AG08395 (cell line): ENCODE measurements at places on chromosomes 7 and 10.

GRCh38 chr10:119818889-119819270 is 53.8 kb downstream of the MCMBP start:
- no peak for DNase-seq

- peak; percentile 97 for DNase-seq
Observed at GRCh38 chr10:97543025-97543546, 29.5 kb upstream of the ANKRD2 start.

DNA sequence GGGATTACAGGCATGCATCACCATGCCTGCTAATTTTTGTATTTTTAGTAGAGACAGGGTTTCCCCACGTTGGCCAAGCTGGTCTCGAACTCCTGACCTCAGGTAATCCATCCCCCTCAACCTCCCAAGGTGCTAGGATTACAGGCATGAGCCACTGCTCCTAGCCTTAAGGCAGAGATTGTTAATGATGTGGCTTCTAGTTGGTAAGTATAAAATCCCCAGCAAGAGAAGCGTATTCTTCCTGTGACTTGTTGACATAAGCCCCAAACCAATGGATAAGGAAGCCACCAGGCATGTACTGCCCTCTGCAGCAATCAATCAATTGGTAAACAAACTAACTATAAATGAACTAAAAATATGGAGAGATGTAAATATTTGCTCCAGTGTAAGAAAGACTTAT is 41.2 kb downstream of the REEP3 start:
- no peak for DNase-seq

GRCh38 chr7:90723866-90724265 is 127.7 kb downstream of the CDK14 start:
- no peak for DNase-seq

DNA sequence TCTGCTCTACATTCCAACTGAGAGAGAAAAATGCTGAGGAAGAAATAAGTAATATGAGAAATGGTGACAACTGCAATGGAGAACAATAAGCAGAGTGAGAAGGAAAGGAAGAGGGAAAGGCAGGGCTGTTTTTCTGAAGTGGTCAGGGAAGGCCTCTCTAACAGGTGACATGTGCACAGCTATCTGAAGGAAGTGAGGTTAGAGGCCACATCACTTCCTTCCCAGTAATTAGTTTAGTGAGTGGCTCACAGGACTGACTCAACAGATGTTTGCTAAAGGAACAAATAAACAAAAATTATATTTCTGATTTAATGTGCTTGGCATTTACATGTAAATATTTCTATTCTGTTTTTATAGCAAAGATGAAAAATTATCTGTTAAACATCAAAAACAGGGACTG is 77.9 kb downstream of the ARHGAP21 start:
- DNase-seq = no peak

GRCh38 chr7:109295158-109295557 is 725.5 kb downstream of the DNAJB9 start:
- no peak for DNase-seq

- peak; percentile 18 for DNase-seq
Observed at GRCh38 chr10:17354781-17355180, 99.6 kb downstream of the ST8SIA6 start.

DNA sequence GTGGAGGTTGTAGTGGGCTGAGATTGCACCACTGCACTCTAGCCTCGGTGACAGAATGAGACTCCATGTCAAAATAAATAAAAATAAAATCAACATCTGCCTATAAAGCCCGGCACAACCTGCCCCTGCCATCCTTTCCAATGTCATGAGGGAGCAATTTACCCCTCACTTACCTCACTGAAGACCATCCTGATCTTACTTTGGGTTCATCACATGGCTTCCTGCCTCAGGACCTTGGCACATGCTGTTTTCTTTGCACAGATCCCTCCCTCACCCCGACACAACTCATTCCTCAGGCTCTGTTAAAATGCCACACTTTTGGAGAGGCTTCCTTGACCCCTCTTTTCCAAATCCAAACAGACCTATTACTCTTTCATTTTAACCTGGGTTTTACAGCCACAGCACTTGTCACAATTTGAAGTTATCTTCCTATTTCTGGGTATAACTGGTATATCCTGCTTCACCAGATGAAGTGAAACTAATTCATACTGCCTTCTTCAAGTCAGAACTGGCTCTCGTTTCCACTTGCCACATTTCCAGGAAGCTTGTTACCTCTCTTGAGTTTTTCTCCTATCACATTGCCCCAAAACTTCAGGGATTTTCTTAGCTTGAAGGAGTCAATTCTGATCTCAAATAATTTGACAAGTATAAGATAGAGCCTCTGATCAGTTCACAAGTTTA is 69.3 kb upstream of the PARD3 start:
- no peak for DNase-seq

DNA sequence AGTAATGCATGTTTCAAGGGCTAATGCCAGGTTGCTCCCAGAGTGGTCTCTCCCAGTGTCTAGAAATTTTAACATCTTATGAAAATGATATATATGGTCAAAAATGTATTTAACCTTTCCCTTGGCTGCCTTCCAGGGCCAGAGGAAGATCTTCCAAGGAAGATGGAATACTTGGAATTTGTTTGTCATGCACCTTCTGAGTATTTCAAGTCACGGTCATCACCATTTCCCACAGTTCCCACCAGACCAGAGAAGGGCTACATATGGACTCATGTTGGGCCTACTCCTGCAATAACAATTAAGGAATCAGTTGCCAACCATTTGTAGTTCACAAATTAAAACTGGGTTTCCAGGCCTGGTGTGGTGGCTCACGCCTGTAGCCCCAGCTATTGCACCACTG is 9.0 kb downstream of the GATAD1 start:
- no peak for DNase-seq

- DNase-seq = no peak
Observed at GRCh38 chr7:127516320-127516719, 69.1 kb downstream of the GCC1 start.

- DNase-seq = no peak
Observed at GRCh38 chr10:49008505-49009198, 69.0 kb upstream of the LRRC18 start.

DNA sequence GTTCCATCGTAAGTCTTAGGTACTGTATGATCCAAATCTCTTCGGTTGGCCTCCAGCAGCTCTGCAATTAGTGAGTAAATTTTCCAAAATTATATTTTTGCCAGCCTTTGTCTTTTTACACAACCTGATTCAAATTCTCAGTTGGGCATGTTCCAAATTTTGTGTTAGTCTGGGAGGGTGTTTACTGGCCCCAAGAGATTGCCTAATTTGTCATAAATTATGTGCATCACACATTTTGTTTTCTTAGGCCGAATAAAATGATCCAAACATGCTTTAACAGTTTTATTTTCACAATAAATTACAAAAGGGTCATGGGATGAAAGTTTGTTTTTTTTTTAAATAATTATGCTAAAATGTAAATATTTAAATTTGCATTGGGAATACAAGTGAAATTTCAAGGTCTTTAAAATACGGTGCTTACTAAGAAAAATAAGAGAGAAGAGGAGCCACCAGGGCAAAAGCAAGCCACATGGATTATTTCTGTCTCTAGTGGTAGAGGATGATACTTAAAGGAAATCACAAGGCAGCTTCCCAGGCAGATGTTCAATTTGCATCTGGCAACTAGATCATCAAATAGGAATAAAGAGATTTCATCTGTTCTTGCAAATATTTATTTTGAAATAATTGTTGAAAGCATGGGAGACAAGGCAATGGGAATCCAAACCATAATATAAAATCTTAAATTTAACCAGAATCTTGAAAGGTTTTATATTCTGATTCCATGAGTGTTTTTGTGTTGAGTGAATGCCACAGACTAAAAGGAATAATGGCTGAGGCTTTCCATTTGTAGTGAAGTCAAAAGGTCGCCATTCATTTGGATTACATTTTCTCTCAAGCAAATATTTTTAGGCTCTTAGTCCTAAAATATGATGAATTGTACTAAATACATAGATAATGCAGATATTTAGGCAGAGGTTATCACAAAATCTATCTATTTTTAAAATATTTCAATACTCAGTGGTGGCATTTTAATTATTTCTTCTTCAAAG is 111.1 kb downstream of the MDFIC start:
- DNase-seq = no peak

DNA sequence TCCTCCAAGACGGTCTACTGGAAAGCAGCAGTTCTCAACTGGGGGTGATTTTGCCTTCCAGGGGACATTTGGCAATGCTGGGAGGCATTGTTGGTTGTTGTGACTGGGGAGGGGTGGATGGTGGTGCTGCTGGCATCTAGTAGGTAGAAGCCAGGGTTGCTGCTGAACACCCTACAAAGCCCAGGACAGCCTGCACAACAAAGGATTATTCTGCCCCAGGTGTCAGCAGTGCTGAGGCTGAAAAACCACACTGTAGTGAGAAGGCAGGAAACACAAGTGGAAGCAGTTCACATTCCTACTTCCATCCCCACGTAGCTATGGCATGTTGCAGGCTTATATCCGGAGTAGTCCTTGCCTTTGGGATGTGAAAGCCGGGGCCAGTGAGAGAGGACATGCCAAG is 86.9 kb downstream of the AOAH start:
- DNase-seq = no peak

GRCh38 chr7:142714375-142714774 is 34.9 kb upstream of the PRSS1 start:
- no peak for DNase-seq

GRCh38 chr7:33711231-33712019 is 193.9 kb upstream of the BMPER start:
- no peak for DNase-seq

- no peak for DNase-seq
Observed at GRCh38 chr10:27857616-27858015, 112.0 kb upstream of the MKX start.

GRCh38 chr7:128932862-128933179 is 4.9 kb upstream of the IRF5 start:
- no peak for DNase-seq

GRCh38 chr10:6912424-6912823 is 332.3 kb upstream of the PRKCQ start:
- DNase-seq = no peak

- DNase-seq = no peak
Observed at GRCh38 chr10:96384506-96384905, 25.7 kb upstream of the OPALIN start.

- no peak for DNase-seq
Observed at GRCh38 chr7:370775-371118, 80.8 kb downstream of the FOXL3 start.

GRCh38 chr7:126716321-126716720 is 536.4 kb downstream of the GRM8 start:
- DNase-seq = no peak

DNA sequence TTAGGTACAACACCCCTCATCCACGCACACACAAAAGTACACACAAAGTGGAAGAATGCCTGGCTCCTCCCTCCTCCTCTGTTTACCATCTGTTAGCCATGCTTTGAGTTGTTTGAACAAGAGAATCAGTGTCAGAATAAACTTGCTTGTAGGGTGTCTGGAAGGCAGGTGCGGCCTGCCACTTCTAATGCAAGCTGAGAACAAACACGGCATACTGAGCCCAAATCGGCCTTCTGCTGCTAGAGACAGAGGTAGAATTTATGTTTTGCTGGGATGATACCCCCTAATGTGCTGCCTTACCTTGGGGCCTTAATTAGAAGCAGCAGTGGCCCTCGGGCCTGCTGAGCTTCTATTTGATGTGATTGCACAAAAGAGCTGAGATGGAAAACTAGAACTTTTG is 24.9 kb upstream of the FAM180A start:
- no peak for DNase-seq

GRCh38 chr10:85888004-85888403 is 478.6 kb downstream of the GRID1 start:
- no peak for DNase-seq

- DNase-seq = no peak
Observed at GRCh38 chr7:37558320-37559096, 109.8 kb upstream of the ELMO1 start.

GRCh38 chr10:119282446-119282845 is 75.1 kb downstream of the GRK5 start:
- DNase-seq = no peak

DNA sequence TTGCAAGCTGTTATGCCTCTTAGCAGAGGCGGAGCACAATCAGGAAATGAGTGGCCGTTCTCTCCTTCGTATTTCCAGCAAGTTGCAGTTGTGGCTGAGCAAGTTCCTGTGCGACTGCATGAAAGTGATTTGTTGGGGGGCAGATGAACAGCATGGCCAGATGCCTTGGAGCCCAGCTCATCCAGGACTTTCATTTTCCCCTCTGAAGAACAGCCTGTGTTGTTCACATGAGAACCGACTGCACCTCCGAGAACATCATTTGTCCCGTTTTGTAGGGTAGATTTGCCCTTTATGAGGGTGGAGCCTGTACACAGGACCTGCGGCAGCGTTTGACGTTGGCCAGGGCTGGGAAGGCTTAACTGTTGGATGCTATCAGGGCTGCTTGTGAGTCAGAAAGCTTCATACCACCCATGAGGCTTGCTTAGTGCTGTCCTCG is 4.4 kb downstream of the BAG3 start:
- DNase-seq = peak; percentile 62

GRCh38 chr10:103199488-103199887 is 6.4 kb upstream of the NT5C2 start:
- DNase-seq = no peak

DNA sequence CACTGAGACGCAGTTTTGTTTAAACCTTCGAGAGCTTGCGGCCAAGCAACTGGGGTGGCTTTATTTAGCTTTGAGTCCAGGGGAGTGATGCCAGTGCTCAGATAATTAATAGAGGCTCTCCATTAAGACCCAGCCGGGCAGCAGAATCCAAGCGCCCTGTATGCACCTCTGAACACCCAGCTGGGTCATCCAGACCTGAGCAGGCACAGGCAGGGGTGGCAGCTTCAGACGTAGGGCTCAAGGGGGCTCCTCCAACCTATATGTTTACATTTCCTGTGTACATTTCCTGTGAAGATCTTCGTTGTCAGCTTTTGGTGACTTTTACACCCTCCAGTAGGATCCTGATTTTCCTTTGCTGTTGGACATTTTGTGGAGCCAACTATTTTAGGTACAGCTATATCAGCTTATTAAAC is 719.5 kb downstream of the LRMDA start:
- no peak for DNase-seq

DNA sequence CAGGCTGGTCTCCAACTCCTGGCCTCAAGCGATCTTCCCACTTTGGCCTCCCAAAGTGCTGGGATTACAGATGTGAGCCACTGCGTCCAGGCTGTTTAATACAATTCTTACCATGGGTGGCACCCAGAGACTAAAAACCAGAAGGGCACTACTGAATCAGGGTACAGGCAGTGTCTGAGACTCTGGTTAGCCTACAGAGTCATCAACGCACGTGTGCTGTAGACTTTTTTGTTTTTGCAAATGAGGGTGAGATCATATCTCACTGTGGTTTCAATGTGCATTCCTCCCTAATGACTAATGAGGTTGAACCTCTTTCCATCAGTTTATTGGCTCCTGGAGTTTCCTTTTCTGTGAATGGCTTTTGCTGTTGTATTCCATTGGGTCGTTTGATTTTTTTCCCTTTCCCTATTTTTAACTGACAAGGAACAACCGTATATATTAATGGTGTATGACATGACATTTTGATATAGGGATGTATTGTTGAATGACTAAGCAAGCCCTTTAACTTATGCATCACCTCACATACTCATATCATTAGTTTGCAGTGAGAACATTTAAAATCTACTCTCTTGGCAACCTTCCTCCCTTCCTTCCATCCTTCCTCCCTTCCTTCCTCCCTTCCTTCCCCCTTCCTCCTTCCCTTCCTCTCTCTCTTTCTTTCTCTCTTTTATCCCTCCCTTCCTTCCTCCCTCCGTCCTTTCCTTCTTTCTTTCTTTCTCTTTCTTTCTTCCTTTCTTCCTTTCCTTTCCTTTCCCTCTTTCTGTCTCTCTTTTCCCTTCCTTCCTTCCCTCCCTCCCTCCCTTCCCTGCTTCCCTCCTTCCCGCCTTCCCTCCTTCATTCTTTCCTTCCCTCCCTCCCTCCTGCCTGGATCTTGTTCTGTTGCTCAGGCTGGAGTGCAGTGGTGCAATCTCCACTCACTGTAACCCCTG is 9.3 kb upstream of the TMEM270 start:
- peak; percentile 84 for DNase-seq

GRCh38 chr10:99451499-99451788 is 21.0 kb upstream of the GOT1 start:
- DNase-seq = no peak
